ENCODE measurements at places on chromosomes 2 and 18.

DNA sequence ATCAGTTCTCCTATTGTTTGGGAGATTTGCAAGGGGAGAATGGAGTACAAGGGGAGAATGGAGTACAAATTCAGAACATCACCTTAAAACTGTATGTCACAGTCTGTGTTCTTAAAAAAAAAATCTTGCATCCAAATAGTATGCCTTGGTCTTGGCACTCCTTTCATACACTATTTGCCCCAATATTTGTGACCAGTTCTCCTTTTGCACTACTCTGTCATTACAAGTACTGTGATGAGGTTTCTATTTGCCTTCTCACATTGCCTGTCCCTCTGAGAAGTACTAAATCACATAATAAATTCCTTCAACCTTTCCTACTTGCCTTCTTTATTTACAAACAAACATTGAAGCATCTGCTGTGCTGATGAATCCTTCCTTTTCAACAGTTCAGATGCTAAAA is 36.0 kb upstream of the NCK2 start:
- no peak for DNase-seq

DNA sequence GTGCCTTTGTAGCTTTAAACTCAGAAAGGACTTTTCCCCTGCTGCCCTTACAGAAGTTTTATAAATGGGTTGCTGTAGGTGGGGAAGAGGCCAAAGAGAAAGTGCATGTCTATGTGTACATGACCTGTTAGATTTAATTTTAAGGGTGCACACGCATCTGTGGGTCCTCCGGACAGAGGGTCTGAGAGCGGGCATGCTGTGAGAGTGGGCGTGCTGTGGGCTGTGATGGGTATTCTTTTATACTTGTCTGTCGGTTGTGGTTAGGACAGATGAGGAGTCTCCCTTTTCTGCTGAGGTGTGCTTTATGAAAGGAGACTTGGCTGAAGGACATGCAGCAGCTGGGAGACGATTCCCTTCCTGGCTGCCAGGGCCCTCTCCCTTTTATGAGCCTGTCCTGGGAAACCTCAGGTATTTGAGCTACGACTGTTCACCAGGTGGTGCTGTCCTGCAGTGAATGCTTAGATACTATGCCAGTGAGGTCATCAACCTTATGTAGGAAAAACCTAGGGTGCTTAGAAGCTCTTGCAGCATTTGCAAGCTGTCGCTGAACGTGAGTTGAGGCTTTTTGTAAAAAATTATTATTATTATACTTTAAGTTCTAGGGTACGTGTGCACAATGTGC is 67.5 kb downstream of the TANC1 start:
- DNase-seq = no peak

- no peak for DNase-seq
These were observed 25.0 kb downstream of the ZAP70 start for GRCh38 chr2:97738179-97739019.

DNA sequence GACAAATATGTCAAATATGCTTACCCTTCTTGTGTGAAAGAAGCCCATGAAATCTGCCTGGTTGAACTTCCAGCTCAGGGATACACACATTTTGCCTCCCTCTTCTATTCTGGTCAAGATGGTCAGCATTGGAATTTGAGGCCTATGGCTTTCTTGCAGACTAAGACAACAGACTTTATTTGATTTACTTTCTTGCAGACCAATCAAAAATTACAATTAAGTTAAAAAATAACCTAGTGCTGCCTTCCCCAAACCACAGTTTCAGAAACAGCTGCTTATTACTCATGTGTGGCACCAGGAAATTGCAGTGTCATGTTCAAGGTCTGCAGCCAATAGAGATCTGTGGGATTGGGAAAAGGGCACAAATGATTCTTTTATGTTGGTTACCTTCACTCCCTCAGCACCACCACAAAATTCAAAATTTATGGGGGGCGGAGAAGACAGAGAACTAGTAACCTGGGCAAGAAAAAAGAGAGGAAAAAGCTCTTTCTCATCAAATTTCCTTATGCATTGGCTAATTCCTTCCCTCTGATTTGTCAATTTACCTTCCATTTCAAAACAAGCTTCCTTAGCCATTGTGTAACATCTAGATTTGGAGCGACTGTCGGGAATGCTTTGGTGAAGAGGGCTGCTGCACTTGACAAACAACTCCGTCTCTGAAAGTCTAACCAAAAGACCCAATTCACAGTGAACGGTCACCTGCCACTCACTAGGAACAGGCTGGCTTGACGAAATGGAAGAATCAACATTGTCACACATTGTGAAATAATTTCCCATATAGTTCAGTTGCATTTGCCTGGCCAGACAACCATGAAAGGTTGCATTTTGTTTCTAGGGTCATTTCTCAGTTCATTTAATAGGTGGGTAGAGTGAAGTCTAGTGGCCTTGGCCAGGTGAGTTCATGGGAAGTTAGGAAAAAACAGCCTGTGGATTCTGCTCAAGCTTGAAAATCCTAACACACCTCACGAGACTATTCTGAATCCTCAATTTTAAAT is 100.4 kb upstream of the FZD5 start:
- no peak for DNase-seq

DNA sequence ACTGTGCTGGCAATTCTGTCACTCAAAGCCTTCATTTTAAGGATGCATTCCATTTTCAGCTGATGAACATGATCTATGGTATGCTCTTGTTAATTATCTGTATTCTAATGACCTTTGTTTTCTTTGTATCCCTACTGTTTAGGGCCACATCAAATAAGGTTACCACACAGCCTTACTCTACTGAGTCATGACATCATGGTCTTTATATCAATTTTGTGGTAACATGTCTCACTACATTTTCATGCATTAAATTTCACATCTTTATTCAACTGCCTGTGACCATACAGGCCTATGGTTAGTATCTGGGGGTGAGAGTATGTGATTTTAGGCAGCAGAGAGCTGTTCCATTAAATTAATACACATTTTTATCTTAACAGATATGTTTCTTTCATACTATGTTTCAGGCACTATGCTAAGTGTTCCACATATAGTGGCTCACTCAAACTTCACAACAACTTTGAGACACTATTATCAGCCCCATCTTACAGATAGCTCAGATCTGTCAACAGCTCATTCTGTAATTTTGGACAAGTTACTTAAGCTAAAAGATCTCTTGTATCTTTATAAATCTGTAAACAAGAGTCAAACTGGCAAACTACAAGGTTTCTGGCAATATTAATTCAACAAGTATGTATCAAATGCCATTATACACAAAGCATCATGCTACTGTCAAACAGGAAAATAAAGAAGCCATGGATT is 18.0 kb downstream of the LRPPRC start:
- no peak for DNase-seq

DNA sequence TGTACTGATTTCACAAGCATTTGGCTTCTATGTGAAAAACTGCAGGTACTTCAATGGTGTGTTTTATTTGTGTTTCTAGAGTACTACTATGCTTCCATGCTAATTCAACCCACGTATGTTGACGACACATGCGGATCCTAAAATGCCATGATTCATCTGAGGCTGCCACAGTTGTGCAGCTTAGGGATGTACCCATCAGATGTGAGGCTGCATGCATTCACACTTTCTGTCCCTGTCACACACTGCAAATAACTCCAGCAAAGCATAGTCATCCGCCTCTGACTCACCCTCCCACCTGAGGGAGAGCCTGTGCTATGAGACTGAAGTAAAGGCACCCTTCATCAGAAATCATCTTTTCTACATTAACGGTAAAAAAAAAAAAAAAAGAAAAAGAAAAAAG is 22.1 kb upstream of the SERTAD2 start:
- DNase-seq = no peak

DNA sequence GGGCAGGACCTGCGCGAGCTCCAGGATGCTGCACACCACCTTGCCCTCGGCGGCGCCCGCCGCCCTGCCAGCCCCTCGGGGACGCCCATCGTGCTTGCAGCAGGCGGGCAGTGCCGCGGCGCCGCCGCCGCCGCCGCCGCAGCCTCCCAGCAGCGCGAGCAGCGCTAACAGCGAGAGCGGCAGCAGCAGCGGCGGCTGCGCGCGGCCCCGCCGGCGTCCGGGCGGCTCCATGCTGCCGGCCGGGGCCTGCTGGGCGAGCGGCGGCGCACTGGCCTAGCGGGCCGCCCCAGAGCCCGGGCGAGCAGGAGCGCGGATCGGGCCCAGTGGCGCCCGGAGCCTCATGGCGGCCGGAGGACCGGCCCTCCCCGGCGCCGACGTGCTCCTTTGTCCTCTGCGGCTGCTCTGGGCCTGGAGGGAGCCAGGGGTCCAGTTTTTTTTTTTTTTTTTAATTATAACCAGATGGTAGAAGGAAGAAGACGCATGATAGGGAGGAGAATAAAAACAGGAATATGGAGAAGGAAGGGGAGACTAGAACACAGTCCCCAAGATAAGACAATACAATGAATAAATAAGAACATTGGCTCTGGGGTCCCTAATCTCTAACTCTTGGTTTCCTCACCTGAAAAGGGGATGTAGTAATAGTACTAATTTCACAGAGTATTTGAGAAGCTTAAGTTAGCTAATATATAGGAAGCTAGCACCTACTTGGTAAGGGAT is 17.1 kb upstream of the ANKRD62 start:
- DNase-seq = no peak

- DNase-seq = no peak
These were observed 50.7 kb downstream of the CRIM1 start for GRCh38 chr2:36406296-36406695.

DNA sequence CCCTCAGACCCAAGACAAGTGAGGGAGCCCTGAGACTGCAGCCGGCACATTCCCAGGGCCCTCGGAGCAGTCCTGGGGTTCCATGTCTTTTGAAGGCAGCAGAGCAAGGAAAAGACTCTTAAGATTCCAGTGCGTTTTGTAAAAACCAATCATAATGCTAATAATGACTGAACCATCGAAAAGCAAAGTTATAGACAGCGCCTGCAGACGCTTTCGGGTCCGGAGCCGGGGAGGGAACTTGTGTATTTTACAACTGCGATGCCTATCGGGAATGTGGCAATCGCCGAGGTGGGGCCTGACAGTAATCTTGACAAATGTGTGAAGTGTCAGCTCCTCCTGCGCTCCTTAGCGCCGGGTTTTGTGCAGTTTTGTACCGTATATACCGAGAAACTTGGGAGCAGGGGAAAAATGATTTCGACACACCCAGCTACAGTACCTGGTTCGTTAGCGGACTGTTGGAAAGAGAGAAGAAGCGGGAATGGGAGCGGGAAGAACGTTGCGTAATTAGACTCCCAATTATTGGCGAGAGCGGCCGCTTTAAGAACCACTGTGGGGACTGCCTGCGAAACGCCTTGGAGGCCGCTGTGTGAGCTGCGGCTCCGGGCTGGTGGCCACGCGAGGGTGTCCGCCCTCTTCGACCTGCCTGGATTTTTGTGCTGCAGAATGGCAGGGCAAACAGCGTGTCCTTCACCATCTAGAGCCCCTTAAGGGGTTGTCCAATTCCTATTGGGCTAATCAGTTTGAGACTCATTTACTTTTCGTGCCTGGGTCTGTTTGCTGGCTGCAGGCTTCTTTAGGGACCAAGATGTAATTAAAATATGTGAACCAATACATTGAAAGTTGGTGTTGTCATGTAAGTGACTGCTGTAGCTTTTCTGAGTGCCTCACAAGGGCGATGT is 2.4 kb downstream of the EPAS1 start:
- no peak for DNase-seq

- no peak for DNase-seq
These were observed 55.3 kb downstream of the DCC start for GRCh38 chr18:52395146-52395852.

- no peak for DNase-seq
These were observed 317.9 kb downstream of the CLIP4 start for GRCh38 chr2:29433128-29433527.

GRCh38 chr2:236818281-236819045 is 248.8 kb downstream of the ACKR3 start:
- no peak for DNase-seq

- no peak for DNase-seq
These were observed 10.9 kb downstream of the MAT2A start for GRCh38 chr2:85549826-85550225.

GRCh38 chr2:135048122-135048521 is 875 bp upstream of the MAP3K19 start:
- no peak for DNase-seq

GRCh38 chr2:45568935-45569334 is 42.1 kb downstream of the SRBD1 start:
- no peak for DNase-seq

DNA sequence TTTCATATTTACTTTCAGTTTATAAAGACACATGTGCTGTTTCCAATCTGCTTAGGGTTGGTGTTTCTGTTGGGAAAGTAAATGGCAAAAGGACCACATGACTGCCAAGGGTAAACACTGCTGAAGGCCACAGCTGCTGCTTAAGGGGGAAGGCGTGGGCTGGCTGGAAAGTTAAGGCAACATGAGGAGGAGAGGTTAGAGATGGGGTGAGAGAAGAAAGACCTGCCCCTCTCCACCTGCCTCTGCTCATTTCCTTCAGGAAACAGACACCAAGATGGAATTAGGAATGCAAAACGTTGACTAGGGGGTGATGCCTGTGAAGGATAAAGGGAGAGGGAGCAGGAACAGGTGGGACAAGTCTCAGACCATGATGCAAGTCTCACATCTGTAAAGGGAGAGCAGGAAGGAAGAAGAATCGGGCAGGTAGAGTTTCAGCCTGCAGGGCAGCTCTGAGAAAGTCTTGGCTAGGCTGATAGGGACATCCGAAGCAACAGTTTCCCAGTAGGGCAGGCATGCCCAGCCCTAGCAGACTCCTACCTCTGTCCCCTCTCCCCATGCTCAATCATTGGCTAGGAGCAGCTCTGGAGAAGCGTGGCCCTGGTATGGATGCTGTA is 86.0 kb downstream of the CDC42EP3 start:
- no peak for DNase-seq

DNA sequence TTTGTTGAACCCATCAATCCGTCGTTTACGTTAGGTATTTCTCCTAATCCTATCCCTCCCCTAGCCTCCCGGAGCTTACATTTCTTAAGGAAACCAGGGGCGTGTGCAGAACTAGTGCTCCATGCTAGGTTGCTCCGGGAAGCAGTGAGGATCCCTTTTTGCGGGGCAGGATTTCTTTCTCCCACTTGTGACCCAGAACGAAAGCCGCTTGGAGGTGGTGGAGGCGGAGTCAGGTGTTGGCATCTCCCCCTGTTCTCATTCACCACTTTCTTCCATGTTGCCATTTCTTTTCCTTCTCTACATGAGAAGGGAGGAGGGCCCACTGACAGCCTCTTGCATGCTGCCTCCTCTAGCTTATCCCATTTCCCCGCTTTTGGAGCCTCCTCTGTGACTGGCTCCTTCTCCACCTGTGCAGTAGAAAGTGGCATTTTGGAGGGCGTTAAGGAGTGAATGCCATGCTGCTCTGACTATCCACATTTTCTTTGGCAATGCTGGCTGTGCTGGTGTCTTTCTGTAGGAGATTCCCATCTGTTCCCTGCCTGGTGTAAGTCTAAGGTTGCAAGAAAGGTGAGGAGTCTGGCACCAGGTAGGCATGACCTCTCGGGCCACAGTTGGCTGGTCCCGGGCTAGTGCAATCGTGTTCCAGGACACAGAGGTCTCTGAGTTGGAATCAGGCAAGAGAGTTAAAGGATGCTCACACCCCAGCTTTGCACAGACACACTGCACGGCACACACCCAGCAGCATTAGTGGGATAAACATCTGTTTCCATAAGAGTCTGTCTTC is 89.5 kb downstream of the ACKR3 start:
- no peak for DNase-seq

- DNase-seq = no peak
These were observed 17.1 kb downstream of the DYNAP start for GRCh38 chr18:54608028-54608642.

Measured in GM12892 (cell line).